ENCODE measurements at places on chromosomes 6 and 20. TPM values are rescaled to one million over a fixed set of nuclear protein-coding genes. Genes with fewer than 3 reads are reported as not detected.

RHAG gene
- total RNA-seq: 0.07 TPM

MRPS18B gene
- total RNA-seq: 95.9 TPM

DOK5 gene
- not detected for total RNA-seq

KIF13A gene
- 20.8 TPM for total RNA-seq

PAQR8 gene
- total RNA-seq: 0.92 TPM

FHL5 gene
- total RNA-seq: not detected

C6orf141 gene
- 23.4 TPM for total RNA-seq

CAGE1 gene
- total RNA-seq: not detected

ACTL10 gene
- total RNA-seq: 0.05 TPM

UNC5CL gene
- total RNA-seq: 0.33 TPM

PHACTR2 gene
- 5.8 TPM for total RNA-seq

FILIP1 gene
- 0.28 TPM for total RNA-seq

RIPOR3 gene
- total RNA-seq: not detected

PGC gene
- total RNA-seq: not detected

SMLR1 gene
- total RNA-seq: not detected

FOXA2 gene
- total RNA-seq: 14.3 TPM

DEFB129 gene
- total RNA-seq: not detected

MTHFD1L gene
- 44.4 TPM for total RNA-seq

RIMS4 gene
- total RNA-seq: 1.9 TPM

PRKN gene
- not detected for total RNA-seq

BEND3 gene
- 4.3 TPM for total RNA-seq

HSF2 gene
- total RNA-seq: 10.6 TPM

GLYATL3 gene
- total RNA-seq: not detected

TMEM217 gene
- 0.83 TPM for total RNA-seq

HLA-F gene
- 5.1 TPM for total RNA-seq

LPA gene
- 0.02 TPM for total RNA-seq

SRMS gene
- not detected for total RNA-seq

FOXQ1 gene
- 2.5 TPM for total RNA-seq

FAM83C gene
- total RNA-seq: not detected

ENPP4 gene
- 0.32 TPM for total RNA-seq

CST5 gene
- total RNA-seq: not detected

CDSN gene
- total RNA-seq: not detected

HLA-DQB1 gene
- total RNA-seq: not detected

MROH8 gene
- 1.1 TPM for total RNA-seq

MYL9 gene
- 20.7 TPM for total RNA-seq

NKX2-4 gene
- total RNA-seq: not detected

ABHD16B gene
- total RNA-seq: not detected

EFCAB8 gene
- not detected for total RNA-seq

DUSP15 gene
- 1.0 TPM for total RNA-seq

OR2H2 gene
- total RNA-seq: not detected

EYA4 gene
- total RNA-seq: 13.7 TPM

TMC2 gene
- not detected for total RNA-seq

SMIM28 gene
- total RNA-seq: not detected

SNRNP48 gene
- total RNA-seq: 12.2 TPM

ARFGAP1 gene
- 94.4 TPM for total RNA-seq

RTN4IP1 gene
- 9.5 TPM for total RNA-seq

TULP4 gene
- 9.5 TPM for total RNA-seq
